ENCODE measurements at places on chromosomes 4 and X.
A peak's percentile ranks its signal among the peaks of the same experiment; 100 is the strongest.

GRCh38 chr4:141702472-141703182 lies 66.2 kb downstream of the IL15 start:
- DNase-seq = no peak

- DNase-seq = no peak
Observed at GRCh38 chr4:69134471-69134870, 38.2 kb downstream of the UGT2B7 start.

- no peak for DNase-seq
Observed at GRCh38 chr4:68861057-68861456, 45.3 kb downstream of the UGT2B10 start.

DNA sequence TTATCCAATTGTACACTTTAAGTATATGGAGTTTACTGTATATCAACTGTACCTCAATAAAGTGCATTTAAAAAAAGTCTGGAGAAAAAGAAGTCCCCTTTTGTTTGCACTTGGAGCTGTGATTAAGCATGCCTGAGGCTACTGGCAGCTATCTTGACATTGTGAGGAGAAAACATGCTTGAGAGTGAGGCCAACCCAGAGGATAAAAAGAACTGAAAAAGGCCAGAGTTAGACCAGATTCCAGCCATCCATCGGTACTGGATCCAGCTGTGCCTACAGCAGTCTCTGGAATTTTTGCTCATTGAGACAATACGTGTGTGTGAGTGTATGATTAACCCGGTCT lies 57.4 kb downstream of the LGI2 start:
- DNase-seq = no peak

- no peak for DNase-seq
Observed at GRCh38 chrX:129748305-129748704, 9.5 kb downstream of the XPNPEP2 start.

DNA sequence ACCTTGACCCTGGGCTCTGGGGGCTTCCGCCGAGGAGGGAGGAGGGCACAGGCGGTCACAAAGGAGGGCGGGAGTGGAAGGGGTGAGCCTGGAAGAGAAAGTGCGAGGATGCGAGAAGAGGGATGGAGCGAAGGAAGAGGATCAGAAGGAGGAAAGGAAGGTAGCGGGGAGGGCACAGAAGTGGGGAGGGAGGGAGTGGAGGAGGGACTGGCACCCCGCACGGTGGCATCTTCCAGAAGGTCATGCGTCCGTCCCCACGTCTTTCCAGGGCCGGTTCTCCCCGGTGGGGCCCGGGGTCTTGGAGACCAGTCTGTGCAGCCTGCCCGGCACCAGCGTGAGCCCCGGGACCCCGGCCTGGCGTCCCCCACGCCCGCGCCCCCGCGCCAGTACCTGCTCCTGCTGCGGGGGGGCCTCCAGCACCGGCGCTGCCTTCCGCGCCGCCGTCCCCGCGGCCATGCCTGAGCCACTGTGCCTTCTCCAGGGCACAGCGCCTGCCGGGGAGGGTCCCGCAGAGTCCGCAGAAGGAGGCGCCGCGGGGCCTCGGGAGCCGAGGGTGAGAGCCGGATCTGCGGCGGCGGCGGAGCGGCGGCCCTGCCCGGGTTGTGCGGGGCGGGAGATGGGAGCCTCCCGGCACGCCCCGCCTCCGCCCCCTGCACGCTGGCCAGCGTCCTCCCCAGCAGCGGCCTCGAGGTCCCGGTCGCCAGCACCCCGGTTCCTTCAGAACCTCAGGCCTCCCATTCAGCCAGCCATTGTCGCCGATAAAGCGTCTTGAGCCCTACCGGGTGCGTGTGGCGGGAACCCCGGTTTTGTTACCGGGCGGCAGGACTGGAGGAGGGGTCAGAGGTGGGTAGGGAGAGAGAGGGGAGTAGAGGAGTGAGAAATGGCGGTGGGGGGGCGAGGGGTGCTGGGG lies at the start of gene RNF175:
TSS of gene RNF175 (minus strand) at position 618 of the 910 bp plus-strand sequence. CDS start at position 456, 162 bp downstream.
- DNase-seq = no peak

DNA sequence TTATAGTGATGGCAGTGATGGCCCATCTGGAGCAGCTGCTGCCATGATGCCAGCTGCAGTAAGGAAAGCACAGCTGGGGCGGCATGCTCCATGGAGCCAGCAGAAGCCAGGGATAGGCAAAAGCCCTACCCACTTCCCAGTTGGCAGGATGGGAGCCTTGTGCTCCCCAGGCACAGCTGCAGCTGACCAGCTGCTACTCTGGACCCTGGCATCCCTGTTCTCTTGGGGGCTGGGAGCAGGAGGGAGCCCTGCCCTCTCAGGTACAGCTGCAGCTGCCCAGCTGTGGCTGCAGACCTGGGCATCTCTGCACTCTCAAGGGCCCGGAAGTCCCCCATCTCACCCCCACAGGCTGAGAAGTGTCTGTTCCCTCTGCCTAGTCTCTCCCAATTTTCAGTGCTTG lies 531.9 kb downstream of the PCDH18 start:
- DNase-seq = no peak

GRCh38 chrX:133749951-133750350 lies 235.4 kb downstream of the GPC3 start:
- no peak for DNase-seq

- no peak for DNase-seq
Observed at GRCh38 chrX:9557521-9557920, 92.7 kb downstream of the TBL1X start.

- DNase-seq = peak; percentile 20
Observed at GRCh38 chrX:134186362-134187121, 50.4 kb upstream of the CCDC160 start.

- no peak for DNase-seq
Observed at GRCh38 chr4:24395937-24396336, 188.4 kb downstream of the DHX15 start.

GRCh38 chrX:144732588-144732987 lies 514.7 kb upstream of the SPANXN1 start:
- no peak for DNase-seq

GRCh38 chrX:105209406-105209805 lies 11.1 kb downstream of the TEX13A start:
- DNase-seq = no peak

- DNase-seq = peak; percentile 7
Observed at GRCh38 chr4:53307819-53308780, 57.8 kb downstream of the SCFD2 start.

DNA sequence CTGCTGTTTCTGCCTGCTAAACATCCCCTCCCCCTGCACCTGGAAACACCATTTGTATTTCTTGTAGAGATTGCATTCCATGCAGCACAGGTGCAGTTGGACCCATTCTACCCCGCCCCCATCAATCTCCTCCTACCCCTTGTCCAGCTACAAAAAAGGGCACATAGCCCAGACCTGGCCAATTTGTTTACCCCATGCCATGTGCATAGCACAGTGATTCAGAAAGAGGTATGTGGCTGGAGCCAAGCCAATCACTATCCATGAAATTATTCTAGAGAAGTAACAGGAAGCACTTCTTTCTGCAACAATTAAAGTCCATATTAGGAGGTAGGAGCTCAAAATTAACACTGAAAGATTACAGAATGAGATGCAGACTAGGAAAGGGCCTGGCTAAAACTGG lies 20.2 kb upstream of the TMEM184C start:
- no peak for DNase-seq

GRCh38 chrX:11282043-11282442 lies 11.2 kb upstream of the AMELX start:
- no peak for DNase-seq

- DNase-seq = no peak
Observed at GRCh38 chr4:158211222-158211621, 936 bp downstream of the TMEM144 start.

DNA sequence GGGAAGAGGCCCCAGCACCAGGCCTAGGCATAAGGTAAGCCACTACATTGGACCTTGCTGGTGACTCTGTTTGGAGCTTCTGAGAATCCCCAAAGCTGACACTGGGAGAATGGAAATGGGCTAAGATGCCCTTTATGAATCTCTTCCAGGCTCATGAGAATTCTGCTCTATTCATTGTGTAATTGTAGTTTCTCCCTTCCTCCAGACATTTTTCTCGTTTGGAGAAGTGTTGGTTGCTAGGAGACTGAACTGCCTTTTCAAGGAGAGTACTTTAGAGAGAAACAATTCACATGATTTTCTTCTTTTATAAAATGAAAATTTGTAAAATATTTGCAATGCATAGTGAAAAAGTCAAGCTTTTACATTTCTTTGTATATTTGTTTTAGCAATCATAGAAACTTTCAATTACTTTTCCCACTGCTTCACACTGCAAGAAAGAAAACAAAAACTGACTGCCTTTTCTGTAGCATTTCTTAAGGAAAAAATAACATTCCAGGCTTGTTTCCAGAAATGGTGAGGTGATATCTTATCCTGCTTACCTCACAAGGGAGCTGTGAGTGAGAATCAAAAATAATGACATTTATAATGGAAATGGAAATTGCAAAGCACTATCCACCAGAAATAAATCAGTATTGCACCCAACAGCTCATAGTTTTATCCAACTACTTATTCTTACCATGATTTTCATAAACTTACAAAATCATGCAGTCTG lies 24.9 kb upstream of the DCHS2 start:
- no peak for DNase-seq

GRCh38 chrX:22121161-22121560 lies 89.0 kb downstream of the PHEX start:
- DNase-seq = no peak

DNA sequence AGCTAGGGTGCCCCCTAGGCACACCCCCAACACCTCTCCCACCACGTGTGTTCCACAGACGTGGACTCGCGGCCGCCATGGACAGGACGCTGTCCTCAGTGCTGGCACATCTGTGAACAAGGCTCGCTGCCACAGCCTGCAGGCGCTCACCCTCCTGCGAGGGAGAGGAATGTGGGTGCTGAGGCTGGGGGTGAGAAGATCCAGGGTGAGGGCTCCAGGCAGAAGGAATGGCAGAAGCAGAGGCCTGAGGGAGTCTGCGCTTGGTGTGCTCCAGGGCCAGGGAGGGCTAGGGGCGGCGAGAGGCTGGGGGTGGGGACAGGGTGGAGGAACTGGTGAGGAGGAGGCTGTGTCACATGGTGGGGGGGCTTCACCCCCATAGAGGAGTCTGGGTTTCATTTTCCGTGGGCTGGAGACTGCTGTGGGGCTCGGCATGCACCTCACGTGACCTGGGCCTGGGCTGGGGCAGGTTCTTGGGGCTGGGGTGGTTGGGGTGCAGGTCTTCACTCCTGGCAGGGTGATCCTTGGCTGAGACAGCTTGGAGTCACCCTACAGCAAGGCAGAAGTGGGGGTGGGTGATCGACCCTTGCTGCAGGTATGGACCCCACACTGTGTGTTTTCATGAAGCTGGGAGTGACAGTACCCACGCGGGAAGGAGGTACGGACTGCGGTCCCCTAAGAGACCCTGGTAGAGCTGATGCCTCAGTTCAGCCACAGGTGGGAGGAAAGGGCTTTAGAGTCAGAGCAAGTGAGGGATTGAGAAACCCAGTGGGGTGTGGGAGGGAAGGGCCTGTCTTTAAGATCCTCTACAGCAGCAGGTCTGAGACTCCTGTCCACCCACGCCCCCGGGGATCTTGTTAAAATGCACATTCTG lies 103.7 kb downstream of the PSAPL1 start:
- DNase-seq = no peak

GRCh38 chr4:109303140-109303496 lies 660 bp upstream of the COL25A1 start:
- no peak for DNase-seq

DNA sequence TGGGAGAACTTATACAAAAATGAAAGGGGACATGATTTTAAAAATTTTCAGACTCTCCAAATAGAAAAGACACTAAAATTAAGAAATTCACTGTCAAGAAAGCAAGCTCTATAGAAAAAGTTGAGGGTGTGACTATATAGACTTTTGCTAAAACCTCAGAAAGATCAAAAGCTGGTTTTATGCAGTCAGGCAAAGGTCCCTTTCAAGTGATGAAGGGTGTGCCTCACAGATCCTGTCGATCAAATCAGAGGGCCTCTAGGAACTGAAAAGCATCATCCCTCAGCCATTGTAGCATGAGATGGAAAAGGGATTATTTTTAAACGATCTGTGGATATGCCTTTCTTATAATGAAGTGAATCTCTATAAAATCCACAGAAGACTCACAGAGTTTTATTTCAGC lies 116.5 kb downstream of the FAM13A start:
- DNase-seq = no peak

DNA sequence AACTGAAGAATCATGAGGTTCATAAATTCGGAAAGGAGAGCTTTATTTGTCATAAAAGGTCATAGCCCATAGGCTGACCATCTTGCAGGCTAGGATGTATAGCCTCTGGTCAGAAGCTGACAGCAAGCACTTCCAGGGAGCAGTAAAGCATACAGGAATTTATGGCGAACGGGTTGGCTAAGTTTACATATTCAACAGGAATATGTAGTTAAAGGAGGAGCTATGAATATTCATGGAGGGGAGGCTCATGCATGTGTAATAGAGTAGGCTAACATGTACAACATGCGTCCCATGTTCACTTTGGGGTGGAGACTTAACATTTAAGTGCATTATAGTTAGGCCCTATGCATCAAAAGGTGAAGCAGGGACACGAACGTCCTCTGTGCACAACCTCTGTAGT lies 1425.7 kb upstream of the TENM3 start:
- DNase-seq = no peak

GRCh38 chr4:26884026-26884425 lies 23.4 kb downstream of the STIM2 start:
- DNase-seq = no peak

DNA sequence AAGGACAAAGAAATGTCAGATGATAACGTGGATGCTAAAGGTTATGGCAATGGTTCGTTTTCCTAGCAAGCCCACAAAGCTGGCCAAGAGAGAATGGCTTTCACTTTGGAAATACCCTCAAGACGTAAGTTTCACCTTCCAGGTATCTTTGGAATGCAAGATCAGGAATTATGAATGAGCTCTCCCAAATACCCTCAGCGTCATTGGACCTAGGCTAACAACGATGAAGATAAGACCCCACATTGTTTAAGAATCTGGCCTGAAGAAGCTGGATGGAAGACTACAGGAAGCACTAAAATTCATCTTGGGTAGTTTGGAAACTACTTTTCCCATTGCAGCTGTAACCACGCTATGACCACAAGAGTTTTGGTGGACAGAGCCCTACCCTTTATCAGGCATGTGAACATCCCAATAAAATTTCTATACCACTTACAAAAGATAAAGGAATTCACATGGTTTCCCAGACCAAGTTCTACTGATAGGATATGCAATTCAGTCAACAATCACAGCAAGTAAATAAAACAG lies 111.9 kb downstream of the KDR start:
- no peak for DNase-seq

GRCh38 chrX:41180194-41180908 lies 95.1 kb downstream of the USP9X start:
- peak; percentile 2 for DNase-seq

DNA sequence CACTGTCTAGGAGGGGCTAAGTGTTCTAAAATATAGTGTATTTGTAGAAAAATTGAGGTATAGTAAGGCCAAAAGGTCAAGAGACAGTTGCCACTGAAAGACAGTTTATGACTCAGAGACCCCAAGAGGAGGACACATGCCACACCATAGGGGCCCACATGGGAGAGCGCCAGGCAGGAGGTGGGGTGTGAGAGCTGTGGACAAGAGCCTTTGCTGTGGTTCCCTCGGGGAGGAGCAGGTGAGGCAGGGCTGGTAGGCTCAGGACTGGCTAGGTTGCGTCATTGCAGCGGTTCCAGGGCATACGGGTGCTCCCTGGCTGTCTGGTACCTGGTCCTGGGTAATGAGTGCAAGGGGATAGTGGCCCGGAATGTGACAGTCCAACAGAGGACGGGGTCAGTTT lies 37.6 kb downstream of the CCNQ start:
- DNase-seq = no peak
